ENCODE measurements at places on chromosomes 5 and 9.

DNA sequence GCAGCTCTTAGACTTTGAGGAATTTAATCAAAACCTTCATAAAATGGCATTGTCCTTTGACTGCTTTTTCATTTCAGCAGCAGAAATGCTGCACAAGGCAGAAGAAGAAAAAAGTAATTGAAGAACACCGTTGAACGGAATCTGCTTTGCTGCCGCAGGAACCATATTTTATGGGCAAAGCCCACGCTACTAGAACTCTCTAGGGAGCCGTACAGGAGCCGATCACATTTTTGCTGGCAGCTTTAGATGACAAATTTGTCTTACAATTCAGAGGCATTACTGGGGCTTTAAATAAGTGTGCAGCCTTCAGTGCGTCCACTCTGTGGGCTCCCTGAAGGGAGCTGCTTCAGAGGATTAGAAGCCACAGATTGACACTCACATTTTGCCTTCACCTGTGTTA lies 5.4 kb downstream of the CFAP90 start:
- DNase-seq = no peak

- no peak for DNase-seq
These were observed 174.0 kb downstream of the ARHGAP26 start for GRCh38 chr5:142944140-142944539.

DNA sequence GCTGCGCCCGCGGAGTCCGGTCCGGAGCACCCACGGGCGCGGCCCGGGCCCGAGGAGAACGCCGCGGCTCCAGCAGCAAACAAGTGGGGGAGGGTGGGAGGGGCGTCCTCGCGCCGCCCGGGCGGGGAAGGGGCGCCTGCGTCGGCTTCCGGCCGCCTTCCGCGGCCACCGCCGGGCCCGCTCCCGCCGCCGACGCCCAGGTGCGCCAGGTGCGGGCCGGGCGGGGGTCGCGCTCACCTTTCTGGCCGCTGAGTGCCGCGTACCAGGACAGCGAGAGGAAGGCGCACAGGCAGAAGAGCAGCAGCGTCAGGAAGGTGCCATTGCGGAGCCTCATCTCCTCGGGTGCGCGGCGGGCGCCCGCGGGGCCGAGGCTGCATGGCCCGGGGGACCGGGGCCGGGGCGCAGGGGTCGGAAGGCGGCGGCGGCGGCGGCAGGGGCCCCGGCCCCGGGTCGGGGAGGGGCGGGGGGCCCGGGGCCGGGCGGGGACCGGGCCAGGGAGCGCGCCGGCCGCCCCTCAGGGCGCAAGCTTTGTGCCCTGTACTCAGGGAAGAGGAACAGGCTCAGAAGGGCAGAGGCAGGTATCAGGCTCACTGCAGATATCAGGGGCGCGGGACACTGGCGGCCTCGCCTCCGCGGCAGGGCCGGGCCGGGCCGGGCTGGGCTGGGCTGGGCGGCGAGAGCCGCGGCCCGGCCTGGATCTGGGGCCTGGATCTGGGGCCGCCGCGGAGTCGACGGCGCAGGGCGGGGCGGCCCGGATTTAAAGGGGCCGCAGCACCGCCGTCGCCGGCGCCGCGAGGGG lies at the start of gene MGAT4B:
Gene MGAT4B, minus strand, starts transcription at position 617 of the 799 bp plus-strand sequence. Its CDS starts 283 bp downstream, at position 334.
- DNase-seq = peak; percentile 60

DNA sequence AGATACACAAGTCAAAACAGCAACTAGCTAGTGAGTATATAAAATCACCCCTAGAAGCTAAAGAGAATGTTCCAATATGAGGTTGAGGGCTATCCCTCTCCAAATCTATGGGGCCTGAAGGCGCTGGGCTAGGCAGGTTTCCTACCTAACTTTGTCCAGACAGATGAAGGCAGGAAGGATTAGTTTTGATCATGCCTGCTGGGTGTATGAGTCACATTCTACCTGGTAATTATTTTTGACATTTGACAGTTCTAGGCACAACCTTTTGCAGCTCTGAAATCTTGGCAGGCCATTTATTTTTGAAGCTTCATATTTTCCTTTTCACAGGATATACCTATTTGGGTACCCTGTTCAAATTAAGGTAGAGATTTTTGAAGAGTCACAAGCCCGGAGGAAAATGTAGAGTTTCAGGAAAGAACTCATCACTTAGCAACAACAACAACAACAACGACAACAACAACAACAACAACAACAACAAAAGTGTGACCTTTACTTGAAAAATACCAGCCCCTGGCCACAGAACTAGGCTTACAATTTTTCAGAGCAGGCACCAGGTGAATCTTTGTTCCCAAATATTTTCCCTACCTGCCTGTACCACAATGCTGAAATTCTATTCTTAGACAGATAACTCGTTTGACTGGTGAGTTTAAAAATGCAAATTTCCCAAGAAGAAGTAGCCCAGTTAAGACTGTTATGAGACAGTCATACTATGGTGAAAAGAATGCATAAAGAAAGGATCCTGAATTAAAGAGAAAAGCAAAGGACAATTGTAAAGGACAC lies 175.5 kb upstream of the TUT7 start:
- DNase-seq = no peak

DNA sequence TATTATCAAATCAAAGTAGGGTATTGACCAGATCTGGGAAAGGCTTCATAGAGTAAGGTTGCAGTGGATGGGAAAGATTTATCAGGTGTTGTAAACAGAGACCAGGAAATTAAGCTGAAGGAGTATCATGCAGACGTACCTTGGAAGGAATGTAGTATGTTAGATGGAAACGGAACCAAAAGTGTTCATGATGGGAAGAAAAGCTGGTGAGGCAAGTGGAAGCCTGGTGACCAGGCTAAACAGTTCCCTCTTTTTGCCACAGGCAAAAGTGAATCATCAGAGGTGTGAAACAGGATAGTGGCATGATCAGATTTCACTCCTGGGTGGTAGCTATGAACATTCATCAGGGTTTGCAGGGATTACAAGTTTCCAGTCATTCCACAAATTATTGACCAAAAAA lies 780.1 kb upstream of the DMAC1 start:
- DNase-seq = no peak

- DNase-seq = no peak
These were observed 141.7 kb upstream of the ADRA1B start for GRCh38 chr5:159774476-159775031.

DNA sequence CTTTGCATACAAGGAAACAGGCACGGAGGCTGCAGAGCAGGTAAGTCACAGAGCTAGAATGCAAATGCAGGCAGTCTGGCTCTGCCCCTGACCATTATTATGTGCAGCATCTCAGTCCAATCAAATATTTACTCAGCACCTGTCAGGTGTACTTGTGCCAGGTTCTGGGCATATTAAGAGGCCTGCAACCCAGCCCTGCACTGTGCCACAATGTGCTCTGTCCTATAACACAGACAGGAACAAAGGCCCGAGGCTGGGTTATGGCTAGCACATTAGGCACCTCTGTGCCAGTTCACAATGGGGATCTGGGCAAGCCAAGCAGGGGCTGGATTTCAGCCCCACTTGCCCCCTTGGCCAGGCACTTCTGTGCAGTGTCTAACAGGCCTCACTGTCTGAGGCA lies 14.0 kb downstream of the ARL15 start:
- no peak for DNase-seq

DNA sequence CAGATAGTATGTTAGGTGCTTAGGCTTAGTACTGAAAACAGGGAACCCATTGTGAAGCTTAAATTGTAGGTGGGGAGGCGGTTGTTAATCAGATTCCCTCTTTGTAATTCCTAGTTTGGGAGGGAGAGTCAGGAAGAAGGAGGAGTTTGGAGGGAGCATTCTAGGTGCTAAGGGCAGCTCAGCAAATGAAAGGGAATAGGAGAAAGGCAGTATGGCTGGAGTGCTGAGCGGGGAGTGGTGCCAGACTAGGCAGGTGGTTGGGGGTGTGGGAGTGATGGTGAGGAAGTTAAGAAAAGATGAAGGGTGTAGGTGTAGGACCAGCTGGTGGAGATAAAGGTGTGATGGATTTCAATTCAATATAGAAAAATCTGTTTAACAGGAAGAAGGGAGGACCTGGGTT lies 11.1 kb upstream of the GARNL3 start:
- DNase-seq = no peak

GRCh38 chr9:95920017-95920416 lies 44.5 kb downstream of the ERCC6L2 start:
- no peak for DNase-seq

GRCh38 chr5:116562669-116563068 lies 12.0 kb downstream of the SEMA6A start:
- DNase-seq = no peak

DNA sequence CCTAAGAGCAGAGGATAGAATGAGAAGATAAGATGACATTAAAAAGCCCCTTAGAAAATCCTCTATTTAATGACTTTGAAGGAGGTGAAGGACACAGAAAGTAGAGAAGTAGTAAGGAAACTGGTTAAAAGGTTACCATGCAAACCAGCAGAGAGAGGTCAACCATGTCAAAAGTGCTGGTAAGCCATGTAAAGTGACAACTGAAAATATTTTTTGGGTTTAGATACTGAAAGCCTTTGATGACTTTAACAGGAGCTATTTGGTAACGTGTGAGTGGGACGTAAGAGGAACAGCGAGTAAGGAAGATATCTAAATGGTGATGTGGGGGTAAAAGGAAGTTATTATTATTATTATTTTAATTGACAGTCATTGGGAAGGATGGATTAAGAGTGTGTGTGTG lies 56.9 kb downstream of the MACIR start:
- DNase-seq = no peak

DNA sequence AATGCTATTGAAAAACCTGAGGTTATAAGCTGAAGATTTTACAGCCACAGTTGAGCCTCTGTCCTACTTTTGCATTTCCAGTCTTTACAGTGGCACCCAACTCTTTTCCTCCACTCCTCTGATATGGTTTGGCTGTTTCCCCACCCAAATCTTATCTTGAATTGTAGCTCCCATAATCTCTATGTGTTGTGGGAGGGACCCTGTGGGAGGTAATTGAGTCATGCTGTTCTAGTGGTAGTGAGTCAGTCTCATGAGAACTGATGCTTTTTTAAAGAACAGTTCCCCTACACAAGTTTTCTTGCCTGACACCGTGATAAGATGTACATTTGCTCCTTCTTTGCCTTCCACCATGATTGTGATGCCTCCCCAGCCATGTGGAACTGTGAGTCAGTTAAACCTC lies 646.1 kb upstream of the SEMA6A start:
- DNase-seq = no peak

GRCh38 chr9:92342825-92343488 lies 17.2 kb downstream of the CENPP start:
- DNase-seq = no peak

DNA sequence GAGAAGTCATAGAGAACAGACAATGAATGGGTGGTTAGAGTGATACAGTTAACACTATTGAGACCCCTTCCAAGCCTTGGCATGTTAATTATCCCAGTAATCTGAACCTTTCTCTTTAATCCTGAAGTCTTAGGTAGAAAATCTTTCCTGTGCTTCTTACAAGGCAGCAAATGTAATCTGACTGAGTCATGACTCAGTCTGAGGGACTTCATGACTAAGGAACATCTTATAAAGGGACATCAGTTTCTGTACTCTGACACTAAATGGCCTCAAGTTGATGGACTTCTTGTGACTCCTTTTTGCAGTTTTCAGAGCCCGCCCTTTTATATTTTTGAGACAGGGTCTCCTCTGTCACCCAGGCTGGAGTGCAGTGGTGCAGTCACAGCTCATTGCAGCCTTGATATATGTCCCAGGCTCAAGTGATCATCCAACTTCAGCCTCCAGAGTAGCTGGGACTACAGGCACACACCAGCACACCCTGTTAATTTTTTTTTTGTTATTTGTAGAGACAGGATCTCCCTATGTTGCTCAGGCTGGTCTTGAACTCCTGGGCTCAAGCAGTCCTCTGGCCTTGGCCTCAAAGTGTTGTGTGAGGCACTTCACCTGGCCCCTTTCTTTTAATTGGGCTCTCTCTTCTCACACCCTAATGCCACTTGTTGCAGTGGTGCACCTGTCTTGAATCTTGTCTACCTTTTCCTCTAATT lies 9.5 kb downstream of the EXOSC3 start:
- no peak for DNase-seq

GRCh38 chr5:107388141-107388861 lies 282.4 kb downstream of the EFNA5 start:
- no peak for DNase-seq

- DNase-seq = no peak
These were observed 411.6 kb downstream of the BRINP1 start for GRCh38 chr9:118957585-118957984.

- no peak for DNase-seq
These were observed 8.0 kb upstream of the DAB2IP start for GRCh38 chr9:121643473-121643872.

DNA sequence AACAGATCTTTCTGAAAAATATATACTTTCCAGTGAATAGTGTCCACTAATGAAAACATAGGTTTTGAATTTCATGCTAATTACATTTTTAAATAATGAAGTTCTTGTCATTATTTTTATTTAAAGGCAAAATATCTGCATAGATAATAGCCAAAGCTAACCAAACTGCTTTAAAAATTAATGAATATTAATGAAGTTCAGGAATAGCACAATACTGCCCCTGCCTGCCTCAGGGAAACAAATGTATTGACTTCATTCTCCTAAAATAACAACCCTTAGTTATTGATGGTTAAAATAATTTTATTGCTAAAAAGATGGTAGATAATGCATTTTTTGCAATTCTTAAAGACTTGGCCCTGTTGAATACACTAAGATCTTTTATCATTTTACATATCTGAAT lies 103.6 kb upstream of the SSBP2 start:
- DNase-seq = no peak

DNA sequence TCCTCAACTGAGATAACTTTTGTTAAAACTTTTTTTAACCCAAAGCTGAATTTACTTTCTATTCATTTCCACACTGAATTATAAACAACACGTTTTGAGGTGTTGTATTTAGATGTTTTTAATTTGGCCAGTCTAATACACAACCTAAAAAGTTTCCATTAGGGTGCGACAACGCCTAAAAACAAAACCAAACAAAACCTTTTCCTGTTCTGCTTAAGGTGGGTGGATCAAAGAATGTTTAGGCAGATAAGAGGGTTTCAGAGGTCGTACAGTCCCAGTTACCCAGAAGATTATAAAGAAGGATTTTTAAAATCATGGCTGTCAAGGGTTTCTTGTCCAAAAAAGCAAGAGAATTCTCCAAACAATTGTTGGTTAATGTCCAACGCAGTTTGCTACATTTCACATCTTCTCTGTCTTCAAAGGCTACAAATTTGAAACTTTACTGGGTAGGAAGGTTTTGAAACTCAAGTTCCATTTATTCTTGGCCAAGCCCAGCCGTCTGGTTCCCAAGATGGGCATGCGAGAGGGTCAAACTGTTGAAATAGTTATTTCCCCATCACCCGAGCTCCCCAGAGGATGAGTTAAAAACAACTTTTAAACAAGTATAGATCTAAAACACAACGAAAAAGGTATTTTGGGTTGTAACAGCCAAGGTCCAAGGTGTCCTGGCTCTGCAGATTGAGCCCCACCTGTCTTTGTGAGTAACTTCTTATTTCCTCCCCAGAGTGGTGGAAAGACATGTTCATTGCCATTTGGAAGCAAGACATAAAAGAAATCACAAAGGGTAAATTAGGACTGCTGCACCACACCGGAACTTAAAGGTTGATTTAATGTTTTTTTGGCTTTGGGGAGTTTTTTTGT lies 122.8 kb upstream of the MAP3K1 start:
- DNase-seq = no peak
